ENCODE measurements at places on chromosomes 7 and 10.

DNA sequence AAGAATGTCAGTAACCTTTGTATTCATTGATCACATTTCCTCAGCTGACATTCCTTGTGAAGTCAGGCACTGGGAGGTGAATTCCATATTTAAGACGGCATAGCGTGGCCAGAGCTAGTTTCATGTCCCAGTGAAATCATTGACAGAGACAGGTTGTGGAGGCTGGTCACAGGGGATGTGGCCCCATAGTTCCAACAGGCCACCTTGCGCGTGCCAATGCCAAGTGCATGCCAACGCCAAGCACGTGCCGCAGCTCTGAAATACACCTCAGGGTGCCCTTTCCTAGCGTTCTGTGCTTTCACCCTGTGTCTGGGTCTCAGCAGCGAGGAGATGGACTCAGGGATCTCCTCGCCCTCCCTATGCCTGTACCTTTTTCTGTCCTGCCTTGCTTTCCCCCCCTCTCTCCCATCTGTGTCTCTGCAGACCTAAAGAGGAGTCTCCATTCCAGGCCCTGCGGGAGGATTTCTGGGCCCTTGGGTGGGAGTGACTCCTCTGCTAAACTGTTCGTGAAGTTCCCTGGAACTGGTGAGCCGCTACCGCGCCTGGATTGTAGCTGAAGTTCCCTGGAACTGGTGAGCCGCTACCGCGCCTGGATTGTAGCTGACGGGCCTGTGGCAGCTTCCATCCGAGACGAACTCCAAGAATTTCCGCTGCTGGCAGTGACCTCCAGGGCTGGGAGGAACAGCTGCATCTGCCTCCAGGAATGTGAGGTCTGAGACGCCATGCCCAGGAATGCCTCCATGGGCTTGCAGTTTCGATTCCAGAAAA, 19.7 kb downstream of the AQP1 start:
- no peak for DNase-seq

GRCh38 chr7:135856356-135857144, 107.9 kb upstream of the FAM180A start:
- no peak for DNase-seq

- DNase-seq, result no peak
Observed at GRCh38 chr10:12501841-12502525, 152.6 kb downstream of the CAMK1D start.

DNA sequence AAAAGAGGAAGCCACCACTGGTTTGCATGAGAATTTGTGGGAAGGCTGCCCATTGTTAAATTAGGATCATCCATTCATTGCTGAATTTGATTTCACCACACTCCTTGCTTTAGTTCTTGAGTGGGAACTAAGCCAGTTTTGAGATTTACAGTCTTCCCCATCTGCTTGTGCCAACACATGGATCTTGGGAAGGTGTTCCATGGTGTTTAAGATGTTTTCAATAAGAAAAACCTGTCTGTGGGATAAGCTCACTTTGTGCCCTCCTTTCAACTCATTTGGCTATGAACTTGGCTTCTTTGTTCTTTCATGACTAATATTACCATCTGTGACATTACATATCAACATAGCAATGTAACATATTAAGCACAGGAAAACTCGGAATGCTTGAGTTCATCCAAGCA, 73.2 kb downstream of the INHBA start:
- DNase-seq, result no peak

DNA sequence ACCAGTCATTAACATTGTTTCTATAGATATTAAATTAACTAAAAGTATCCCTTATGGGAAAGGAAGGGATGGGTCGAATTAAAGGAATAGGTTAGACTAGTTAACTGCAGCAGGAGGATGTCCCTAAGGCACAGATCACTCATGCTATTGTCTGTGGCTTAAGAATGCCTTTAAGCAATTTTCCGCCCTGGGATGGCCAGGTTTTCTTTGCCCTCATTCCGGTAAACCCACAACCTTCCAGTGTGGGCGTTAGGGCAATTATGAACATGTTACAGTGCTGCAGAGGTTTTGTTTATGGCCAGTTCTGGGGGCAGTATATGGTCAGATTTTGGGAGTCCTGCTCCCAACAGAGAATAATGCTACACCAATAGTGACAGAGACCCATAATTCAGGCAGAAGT, 139.3 kb upstream of the CDK13 start:
- DNase-seq, result no peak

GRCh38 chr10:95987685-95988426, 55.5 kb upstream of the CCNJ start:
- DNase-seq, result no peak

DNA sequence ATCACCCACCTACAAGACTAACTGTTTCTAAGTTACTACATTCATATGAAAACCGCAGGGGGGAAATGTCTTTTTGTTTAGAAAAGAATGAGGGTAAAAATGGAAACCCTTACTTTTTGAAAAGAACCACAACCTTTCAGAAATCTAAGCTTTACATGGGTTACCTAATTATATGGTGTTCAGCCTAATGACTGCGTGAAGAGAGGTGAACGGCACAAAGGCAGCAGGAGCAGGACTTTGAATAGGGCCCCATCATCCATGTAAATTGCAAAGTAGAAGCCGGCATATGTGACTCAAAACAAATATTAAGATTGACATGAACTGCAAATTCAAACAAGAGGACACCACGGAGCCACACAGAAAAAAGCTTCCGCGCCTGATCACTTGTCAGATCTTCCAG, 25.1 kb downstream of the NEBL start:
- no peak for DNase-seq

GRCh38 chr10:61140765-61141392, 196.9 kb upstream of the RHOBTB1 start:
- DNase-seq, result peak; percentile 45

DNA sequence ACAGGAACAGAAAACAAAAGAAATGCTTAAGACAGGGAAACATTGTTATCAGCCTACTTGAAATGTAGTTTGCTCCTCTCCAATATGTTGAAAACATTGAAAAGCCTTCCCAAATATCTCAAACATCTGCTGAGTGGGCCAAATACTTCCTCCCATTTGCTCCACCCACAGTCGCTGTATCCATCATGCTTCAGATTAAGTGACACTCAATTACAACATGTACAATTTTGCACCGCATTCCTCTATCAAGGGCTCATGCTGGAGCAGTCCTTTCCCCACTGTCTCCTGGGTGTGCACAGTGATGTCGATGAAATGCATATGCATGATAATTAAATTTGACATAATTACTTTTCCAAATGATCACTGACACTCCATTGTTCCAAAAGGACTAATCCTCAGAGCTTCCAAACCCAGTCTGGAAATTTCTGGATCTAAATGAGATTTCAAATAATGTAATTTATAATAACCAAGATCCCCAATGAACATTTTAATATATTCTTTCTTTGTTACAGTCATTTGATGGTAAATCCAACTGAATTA, 604.6 kb downstream of the GRID1 start:
- DNase-seq, result no peak

DNA sequence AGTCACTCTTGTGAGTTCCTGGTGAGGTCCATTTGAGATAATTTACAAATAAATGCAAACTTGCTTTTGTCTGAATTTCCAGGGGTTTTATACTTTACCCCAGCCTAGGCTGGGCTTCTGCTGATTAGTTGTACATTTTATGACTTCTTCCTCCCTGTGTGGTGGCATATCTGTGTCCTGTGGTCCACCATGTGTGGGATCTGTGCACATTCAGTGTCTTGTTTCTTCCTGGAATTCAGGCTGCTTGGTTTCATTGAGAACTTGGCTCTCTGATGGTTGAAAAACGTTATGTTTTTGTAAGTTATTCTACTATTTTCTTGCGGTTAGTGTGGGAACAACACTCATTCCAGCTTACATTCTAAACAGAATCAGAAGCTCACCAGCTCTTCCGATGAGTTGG, 523.4 kb upstream of the PFKP start:
- no peak for DNase-seq

DNA sequence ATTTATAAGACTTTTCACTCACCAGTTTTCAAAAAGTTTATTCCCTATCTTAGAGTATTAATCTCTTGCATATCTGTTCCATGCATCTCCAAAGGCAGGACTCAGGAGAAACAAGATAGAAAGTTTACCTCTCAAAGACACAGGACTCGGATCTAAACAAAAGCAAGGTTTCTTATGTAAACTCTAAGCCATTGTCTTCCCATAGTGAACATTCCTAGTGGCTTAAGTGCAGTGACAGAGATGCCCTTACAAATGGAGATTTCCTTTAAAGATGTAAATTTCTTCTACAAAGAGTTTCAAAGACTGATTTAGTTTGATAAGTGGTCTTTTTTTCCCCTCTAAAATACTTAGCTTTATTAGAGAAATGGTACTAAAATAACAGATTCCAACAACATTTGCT, 209.8 kb downstream of the ACTR3B start:
- DNase-seq, result no peak

GRCh38 chr7:42730586-42730985, 181.3 kb downstream of the C7orf25 start:
- no peak for DNase-seq

DNA sequence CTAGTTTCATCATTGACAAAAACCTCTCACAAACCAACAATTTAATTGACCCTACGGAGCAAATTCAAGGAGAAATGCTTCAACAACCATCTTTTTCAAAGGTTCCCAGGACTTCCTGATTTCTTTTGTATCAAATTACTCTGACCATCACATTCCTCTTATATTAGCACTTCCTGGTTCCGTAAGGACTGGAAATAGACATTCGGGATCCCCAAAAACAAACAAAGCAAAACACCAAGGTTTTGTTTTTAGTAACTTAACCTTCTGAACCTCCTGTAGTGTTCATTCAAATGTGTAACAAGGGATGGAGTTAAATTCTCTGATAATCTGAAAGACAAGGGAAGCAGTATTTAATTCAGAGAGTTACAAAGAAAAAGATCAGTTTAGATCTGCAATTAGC, 387.6 kb upstream of the NRP1 start:
- DNase-seq, result no peak

- DNase-seq, result no peak
Observed at GRCh38 chr10:32943854-32944661, 14.0 kb downstream of the ITGB1 start.

- peak; percentile 94 for DNase-seq
Observed at GRCh38 chr10:79422178-79422892, 23.1 kb downstream of the ZCCHC24 start.

DNA sequence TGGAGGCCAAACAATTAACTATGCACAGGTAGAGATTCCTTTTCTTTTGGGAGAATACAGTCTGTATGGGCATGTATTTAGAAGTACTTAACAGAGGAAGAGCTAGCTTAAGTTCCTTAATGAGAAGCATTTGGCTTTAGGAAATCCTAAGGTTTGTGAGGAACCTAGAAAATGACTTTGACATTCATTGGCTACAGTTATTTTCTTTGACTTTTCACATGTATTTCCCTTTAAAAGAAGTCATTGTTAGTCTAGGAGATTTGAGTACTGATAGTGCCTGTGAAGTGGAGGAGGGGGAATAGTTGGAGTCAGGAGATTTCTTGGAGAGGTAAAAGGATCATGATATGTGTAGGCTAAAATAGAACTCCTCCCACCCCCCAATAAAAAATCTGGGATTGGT, 3.6 kb downstream of the HELLS start:
- no peak for DNase-seq

- no peak for DNase-seq
Observed at GRCh38 chr7:128025380-128025779, 5.9 kb downstream of the LRRC4 start.

GRCh38 chr7:44395067-44395466, 69.7 kb upstream of the CAMK2B start:
- DNase-seq, result no peak

DNA sequence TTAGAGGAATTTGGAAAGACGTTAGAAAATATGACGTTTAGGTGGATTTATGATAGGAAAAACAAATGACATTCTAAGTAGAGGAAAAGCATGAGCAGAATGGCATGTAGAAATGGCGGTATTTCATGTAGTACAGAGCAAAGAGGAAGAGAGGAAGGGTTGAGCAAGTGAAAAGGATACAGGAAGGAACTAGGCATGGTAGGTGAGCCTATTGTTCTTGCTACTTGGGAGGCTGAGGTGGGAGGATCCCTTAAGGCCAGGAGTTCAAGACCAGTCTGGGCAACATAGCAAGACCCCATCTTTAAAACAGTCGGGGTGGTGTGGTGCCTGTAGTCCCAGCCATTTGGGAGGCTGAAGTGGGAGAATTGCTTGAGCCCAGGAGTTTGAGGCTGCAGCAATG, 1.2 kb downstream of the GTPBP10 start:
- DNase-seq, result no peak

GRCh38 chr10:120460776-120461175, 3.7 kb downstream of the PLPP4 start:
- DNase-seq, result peak; percentile 95

GRCh38 chr7:71286924-71287323, 155.0 kb downstream of the GALNT17 start:
- no peak for DNase-seq

DNA sequence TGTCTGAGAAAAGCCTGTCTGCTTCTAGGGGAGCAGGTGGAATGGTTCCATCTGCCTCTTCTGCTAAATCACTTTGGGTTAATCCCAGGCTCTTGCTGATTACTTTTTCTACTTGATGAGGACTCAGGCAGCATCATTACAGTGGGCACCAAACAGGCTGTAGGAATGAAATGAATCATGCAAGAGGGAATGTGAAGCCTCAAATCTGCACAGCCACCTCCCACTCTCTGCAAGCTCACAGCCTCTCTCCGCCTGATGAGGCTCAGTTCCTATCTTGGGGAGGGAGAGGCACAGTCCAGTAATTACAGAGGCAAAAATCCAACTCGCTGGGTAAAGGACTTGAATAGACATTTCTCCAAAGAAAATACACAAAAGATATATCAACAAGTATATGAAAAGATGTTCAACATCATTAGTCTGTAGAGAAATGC, 34.0 kb downstream of the HSPA12A start:
- DNase-seq, result no peak

GRCh38 chr7:25031432-25031831, 51.5 kb upstream of the OSBPL3 start:
- no peak for DNase-seq

GRCh38 chr7:143288836-143289235, 685 bp downstream of the CASP2 start:
- peak; percentile 10 for DNase-seq

- DNase-seq, result no peak
Observed at GRCh38 chr7:25485026-25485425, 256.7 kb upstream of the NPVF start.

DNA sequence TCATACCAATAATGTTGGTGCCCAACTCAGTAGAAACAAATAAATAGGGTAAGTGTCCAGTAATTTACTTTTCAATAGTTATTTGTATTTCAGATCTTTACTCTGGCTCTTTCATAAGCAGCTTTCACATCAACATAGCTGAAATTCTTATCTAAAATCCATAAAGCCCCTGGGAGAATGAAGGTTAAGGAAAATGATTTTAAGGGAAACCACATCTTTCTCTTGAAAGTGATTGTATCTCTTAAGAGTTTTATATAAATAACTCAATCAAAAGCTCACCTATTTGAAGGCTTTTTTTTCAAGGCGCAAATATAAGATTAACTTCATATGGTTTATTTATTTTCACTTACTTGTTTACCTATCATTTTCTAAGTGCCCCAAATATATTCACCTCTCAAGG, 324.4 kb downstream of the HGF start:
- DNase-seq, result no peak

DNA sequence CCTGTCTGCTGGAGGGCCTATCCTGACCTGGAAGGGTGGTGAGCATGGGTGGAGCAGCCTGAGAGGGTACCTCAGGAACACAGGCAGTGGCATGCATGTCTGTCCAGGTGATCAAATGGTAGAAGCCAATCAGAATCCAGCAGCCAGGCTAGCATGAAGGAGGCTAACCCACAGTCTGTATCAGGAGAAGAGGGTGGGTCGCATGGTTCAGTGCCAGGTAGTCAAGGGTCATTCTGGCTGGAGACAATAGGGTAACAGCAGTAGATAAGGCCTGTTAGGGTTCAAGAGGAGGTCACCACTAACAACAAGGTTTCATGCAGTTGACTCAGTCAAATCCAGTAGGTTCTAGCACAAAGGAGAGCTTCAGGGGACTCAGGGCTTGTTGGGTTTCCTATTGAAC, 10.4 kb downstream of the ALDH18A1 start:
- DNase-seq, result no peak

Measured in amniotic stem cell (primary cell).